ENCODE measurements at places on chromosomes 4 and X.

- no peak for DNase-seq
Observed at GRCh38 chrX:47358387-47359065, 11.9 kb upstream of the ZNF157 start.

DNA sequence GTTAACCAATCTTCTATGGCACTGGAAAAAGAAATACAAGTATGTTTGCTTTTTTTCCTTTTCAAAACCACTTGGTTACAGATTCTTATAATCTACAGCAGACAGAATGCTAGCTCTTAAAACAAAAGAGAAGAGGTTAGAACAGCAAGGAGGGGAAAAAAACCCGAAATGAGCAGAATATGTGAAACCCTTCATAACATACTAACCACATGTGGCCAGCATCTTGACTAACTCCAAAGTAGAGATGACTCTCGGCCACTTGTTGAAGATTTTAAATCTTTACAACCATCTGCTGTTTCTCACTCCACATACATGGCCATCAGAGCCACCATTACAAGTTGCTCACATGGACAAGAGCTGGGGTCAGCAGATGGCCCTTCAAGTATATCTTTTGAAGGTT, 100.3 kb downstream of the PAPSS1 start:
- no peak for DNase-seq

GRCh38 chr4:141669501-141669900, 33.1 kb downstream of the IL15 start:
- no peak for DNase-seq

- DNase-seq = peak; percentile 10
Observed at GRCh38 chrX:71098302-71098701, 2.7 kb downstream of the FOXO4 start.

- no peak for DNase-seq
Observed at GRCh38 chrX:120372667-120373370, 10.9 kb downstream of the ATP1B4 start.

DNA sequence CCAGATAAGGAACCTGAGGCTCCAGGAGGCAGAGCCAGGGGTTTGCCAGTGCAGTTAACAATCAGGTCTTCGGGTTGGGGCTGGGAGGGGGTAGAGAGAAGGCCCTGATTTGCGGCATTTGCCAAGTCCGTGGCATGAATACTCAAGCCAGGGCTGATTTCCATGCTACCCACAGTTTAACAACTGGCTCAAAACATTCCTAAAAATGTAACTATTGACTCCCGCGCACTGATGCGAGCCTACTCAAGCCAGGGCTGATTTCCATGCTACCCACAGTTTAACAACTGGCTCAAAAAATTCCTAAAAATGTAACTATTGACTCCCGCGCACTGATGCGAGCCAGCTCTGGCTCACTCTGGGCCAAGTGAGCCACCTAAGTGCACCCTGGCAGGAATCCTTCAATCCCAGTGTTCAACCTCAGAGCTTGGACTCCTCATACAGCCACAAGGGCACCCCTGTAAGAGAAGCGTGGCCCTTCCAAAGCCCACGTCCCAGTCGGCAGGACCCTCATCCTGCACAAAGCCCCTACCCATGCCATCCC, 75.6 kb downstream of the PPP2R2C start:
- no peak for DNase-seq

GRCh38 chr4:98728871-98729270, 70.5 kb upstream of the TSPAN5 start:
- no peak for DNase-seq

DNA sequence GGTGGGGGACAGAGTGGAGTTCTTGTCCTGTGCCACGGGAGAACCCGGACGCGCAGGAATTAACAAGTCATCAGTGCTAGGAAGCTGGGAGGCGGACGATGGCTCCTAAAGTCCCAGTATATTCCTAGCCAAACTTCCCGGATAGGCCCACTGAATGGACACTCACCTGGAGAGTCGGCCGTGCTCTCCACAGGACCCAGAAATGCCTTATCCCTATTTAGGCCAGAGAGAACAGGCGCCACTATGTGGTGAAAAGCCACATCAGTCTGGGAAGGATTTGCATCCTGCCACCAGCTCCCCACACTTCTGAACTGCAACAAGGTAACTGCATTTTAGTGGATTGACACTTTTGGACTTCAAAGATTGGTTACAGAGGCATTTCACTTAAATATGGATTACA, 1.1 kb downstream of the CFAP299 start:
- peak; percentile 20 for DNase-seq

- DNase-seq = no peak
Observed at GRCh38 chr4:30870513-30870912, 150.3 kb downstream of the PCDH7 start.

DNA sequence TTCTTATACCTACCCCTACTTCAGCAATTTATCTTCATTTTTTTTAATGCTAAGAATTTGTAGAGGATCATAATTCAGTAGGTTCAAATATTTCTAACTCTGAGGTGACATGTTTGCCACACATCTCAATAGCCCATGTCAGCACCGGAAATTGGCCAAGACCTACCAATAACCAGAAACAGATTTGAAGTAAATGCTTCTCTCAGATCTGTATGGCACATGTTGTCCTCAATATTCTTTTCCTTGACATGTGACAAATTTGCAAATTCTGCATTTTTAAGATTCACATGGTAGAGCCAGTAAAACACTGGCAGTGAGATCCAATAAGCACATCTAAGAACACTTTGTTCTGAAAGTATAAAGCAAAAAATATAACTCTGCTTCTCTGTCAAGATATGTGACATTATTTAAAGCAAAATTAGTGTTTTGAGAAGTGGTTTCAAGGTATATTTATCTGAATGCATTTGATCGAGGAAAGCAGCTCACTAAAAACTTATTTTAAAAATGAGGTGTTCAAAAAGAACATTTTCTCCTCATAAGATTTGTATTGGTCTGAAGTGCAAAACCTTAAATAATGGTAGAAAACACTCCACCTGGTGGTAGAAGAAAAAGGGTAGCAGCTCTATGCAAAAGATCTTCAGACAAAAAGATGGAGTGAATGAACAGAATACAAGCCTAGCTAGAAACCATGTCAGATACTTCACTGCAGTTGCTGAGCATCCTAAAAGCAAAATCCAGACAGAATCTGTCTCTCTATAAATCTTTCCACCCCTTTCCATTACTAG, 513.8 kb upstream of the FAM241A start:
- DNase-seq = peak; percentile 12

- DNase-seq = no peak
Observed at GRCh38 chr4:109755656-109756055, 25.8 kb upstream of the PLA2G12A start.

- no peak for DNase-seq
Observed at GRCh38 chr4:98193459-98194105, 50.3 kb upstream of the STPG2 start.
